ENCODE measurements at places on chromosomes 5 and 9. TPM values are rescaled to one million over a fixed set of nuclear protein-coding genes. Genes with fewer than 3 reads are reported as not detected.

DNA sequence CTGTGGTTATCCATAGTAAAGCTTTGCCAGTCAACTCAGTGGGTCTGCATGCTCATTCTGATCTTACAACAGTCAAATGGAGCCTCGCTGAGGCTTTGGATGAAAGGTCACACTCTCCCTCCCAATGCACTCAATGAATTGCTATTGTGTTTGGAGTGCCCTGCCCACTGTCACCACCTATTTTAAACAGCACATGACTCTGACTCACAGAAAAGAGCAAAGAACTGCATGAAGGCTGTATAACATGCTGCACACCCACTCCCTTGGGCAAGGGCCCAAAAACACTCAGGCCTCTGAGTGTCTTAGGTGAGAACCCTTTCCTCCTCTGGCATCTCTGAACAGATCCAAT lies 118.7 kb upstream of the CCDC112 start:
- no peaks in the 10 kb centered on the region for H3K27me3 ChIP-seq
- no peaks in the 10 kb centered on the region for H3K36me3 ChIP-seq

- H3K4me3 ChIP-seq: no peak overlapping the region
- H3K27ac ChIP-seq: no peak overlapping the region
- H3K27me3 ChIP-seq: peaks cover 10% of the 10 kb centered on the region
- H3K36me3 ChIP-seq: no peaks in the 10 kb centered on the region
- no peak for DNase-seq
- no peaks in the 10 kb centered on the region for H3K4me1 ChIP-seq
Observed at GRCh38 chr9:126276056-126276728, 50.4 kb upstream of the MVB12B start.

- no peaks in the 10 kb centered on the region for H3K36me3 ChIP-seq
- no peak overlapping the region for H3K4me3 ChIP-seq
- peaks cover 54% of the 10 kb centered on the region for H3K4me1 ChIP-seq
- H3K27ac ChIP-seq: peak overlapping the region; percentile 41
- H3K27me3 ChIP-seq: no peaks in the 10 kb centered on the region
- no peak for DNase-seq
Observed at GRCh38 chr9:73182928-73183327, 31.3 kb downstream of the ANXA1 start.

DNA sequence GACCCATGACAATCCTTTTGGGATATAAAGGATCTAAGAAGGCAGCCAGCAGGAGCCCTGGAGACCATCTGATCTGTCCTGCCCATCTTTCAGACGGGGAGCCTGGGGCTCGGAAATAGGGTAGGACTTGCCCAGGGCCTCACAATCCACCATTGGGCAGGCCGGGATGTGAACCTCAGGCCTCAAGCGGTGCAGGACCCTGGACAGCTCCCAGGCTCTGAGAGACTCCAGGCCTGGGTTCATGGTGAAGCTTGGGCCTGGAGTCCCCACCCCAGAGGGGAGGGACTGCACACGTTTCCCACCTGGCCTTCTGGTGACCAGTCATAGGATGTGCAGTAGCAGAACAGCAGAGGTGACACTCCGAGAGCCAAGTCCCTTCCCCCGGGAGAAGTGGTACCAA lies 36.6 kb upstream of the RAPGEF1 start:
- no peak overlapping the region for H3K4me3 ChIP-seq
- DNase-seq: peak; percentile 49
- no peaks in the 10 kb centered on the region for H3K36me3 ChIP-seq
- H3K27me3 ChIP-seq: peaks cover 29% of the 10 kb centered on the region
- no peaks in the 10 kb centered on the region for H3K4me1 ChIP-seq

DNA sequence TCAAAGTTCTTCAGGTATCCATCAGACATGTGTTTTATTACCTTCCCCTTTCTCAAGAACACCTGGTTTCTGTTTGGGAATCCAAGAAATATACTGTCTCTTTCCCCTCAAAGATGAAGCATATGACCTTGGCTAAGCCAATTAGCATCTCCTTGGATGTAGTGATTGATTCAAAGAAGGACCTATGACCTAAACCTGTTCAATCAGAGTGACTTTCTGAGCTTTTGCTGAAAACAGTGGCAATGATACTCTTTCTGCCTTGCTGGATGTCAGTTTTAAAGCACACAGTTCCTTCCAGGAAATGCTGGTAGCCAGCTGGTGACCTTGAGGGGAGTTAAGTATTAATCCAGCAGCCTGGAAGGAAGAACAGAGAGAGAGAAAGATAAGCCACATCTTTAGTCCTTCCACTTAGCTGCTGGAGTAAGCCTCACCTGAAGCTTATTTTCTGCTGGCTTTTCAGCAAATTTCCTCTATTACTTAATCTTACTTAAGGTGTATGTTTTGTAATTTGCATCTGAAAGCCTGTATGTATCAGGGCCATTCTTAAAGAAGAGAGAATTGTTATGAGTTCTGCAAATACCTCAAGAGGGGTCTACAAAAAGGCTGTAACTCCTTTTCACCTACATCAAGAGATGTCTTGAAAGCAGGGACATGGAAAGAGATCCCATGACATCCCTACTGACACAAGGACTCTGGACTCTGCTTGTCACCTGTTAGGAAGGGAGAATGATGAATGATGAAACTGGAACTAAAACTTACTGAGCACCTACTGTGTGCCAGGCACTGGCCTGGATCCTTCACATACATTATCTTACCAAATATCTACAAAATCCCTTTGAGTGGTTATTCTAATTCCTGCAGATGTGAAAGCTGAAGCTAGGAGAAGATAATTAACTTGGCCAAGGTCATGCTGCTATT lies 35.2 kb upstream of the PIK3R1 start:
- no peak for DNase-seq
- H3K27me3 ChIP-seq: no peaks in the 10 kb centered on the region
- no peaks in the 10 kb centered on the region for H3K4me1 ChIP-seq
- H3K4me3 ChIP-seq: no peak overlapping the region

DNA sequence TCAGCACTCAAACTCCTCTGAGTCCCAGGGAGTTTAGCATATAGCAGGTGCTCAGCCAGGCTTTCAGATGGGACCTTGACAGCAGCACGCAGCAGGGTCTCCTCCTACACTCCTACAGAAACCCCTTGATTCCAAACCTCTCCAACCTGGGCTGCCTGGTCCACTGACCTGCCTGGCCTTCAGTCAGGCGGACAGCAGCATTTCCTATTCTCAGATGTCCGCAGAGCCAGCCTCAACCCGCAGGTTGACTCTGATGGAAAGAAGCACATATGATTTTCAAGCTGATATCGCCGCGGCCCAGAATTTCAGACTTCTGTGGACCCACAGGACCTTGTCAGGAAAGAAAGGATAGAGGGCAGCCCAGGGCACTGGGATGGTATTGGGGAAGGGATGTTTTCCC lies 5.3 kb upstream of the SLC25A48 start:
- H3K36me3 ChIP-seq: no peaks in the 10 kb centered on the region
- no peak for DNase-seq
- peaks cover 30% of the 10 kb centered on the region for H3K27me3 ChIP-seq
- H3K4me1 ChIP-seq: no peaks in the 10 kb centered on the region
- H3K4me3 ChIP-seq: no peak overlapping the region

DNA sequence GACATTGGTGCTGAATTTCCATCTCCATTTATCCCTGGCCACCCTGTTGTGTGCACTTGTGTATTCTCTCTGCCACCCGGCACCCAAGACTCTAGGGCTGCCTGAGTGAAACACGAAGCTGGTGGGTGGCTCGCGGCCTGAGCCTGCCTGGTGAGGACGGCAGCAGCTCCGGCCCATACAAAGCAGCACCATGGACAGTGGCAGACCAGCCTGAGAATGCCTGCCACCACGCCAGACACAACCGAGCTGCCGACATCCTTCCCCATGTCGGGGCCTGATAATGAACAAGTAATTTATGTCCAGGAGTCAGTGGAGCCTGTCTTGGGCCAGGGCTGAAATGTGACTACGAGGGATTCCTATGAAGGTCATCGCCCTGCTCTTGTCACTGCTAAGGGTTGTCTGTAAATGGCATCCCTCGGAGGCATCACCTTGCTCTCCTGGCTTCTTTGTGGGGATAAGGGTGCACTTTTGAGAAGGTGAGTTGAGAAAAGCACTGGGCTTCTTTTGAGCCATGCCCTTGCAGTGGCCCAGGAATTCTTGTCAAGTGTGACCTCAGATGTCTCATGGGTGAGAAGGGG lies 175.7 kb downstream of the MELK start:
- no peak overlapping the region for H3K27ac ChIP-seq
- no peak overlapping the region for H3K4me3 ChIP-seq
- no peaks in the 10 kb centered on the region for H3K36me3 ChIP-seq
- H3K4me1 ChIP-seq: no peaks in the 10 kb centered on the region

- no peaks in the 10 kb centered on the region for H3K36me3 ChIP-seq
- peaks cover 3% of the 10 kb centered on the region for H3K4me1 ChIP-seq
- no peak overlapping the region for H3K4me3 ChIP-seq
- H3K27me3 ChIP-seq: no peaks in the 10 kb centered on the region
Observed at GRCh38 chr9:3730511-3730922, 204.7 kb upstream of the RFX3 start.

DNA sequence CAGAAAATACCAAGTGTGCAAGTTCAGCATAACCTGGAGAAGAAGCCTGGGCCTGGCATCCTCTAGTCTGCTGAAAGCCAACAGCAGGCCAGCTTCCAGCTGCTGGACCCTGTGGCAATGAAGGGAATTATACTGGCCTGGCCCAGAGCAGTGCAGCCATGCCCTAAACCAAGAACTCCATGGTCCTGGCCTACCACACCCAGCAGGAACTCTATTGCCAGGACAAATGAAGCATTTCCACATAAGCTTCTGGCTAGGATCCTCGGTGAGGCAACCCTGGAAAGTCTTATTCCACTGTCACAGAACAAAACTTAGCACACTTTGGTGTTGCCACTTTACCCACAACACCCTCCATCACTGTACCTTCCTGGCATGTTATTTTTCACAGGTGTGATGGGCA lies 35.5 kb downstream of the CDK5RAP2 start:
- H3K27ac ChIP-seq: no peak overlapping the region
- H3K4me3 ChIP-seq: no peak overlapping the region
- H3K27me3 ChIP-seq: no peaks in the 10 kb centered on the region
- peaks cover 63% of the 10 kb centered on the region for H3K36me3 ChIP-seq
- no peaks in the 10 kb centered on the region for H3K4me1 ChIP-seq
- DNase-seq: no peak

GRCh38 chr5:9529513-9529912 lies 16.4 kb downstream of the SEMA5A start:
- H3K4me1 ChIP-seq: no peaks in the 10 kb centered on the region
- no peaks in the 10 kb centered on the region for H3K36me3 ChIP-seq
- DNase-seq: no peak

DNA sequence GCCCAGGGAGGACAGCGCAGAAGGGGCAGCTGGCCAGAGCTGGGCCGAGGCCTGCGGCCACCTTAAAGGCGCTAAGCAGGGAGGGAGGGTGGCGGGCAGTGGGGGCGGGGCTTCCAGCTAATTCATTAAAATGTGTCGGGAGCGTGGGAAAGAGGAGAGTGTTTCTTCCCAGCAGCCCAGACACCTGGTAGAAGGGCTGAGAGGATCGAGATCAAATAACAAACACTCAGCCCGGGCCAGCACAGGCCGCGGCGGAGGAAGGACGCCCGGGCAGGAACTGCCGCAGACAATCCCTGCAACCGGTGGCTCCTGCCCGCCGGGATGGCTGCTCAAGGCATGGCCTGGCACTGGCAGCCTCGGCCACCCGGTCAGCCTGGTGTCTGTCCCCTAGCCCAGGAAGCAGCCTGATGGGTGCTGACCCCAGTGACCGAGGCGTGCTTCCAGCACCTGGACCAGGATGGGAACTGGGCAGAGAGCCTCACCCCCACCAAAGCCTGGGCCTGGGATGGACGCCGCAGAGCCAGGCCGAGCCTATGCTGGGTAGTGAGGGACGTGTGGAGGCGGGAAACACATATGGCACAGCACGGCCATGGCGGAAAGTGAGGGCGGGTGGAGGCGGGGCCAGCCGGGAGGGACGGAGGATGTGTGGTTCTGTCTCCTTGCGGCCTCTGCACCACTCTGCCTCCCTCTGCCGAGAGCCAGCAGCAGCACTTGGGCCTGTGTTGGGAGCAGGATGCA lies 3.2 kb upstream of the NRARP start:
- H3K27ac ChIP-seq: peak overlapping the region; percentile 53
- no peaks in the 10 kb centered on the region for H3K36me3 ChIP-seq
- H3K4me3 ChIP-seq: no peak overlapping the region
- no peak for DNase-seq

DNA sequence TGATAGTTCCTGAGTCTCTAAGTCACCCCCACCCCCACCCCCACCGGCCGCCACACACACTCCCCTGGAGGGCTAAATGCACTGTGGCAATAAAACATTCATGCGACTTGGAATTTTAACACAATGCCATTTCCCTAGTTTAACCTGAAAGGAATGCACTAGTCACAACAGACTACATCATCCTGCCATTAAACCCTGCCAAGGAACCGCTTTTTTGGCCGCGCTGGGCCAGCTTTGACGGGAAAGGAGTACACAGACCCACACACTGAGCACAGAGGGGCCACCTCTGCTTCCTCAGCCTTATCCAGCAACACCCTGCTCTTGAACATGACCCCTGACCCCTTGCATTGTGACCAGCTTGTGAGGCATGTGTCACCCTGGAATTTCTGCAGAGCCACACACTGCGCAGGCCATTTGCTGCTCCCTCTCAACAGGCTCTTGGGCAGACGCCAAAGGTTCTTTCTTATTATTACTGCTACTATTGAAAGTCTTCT lies 165.3 kb downstream of the BNC2 start:
- DNase-seq: peak; percentile 15
- H3K27ac ChIP-seq: no peak overlapping the region
- no peaks in the 10 kb centered on the region for H3K4me1 ChIP-seq
- H3K27me3 ChIP-seq: no peaks in the 10 kb centered on the region
- no peaks in the 10 kb centered on the region for H3K36me3 ChIP-seq

DNA sequence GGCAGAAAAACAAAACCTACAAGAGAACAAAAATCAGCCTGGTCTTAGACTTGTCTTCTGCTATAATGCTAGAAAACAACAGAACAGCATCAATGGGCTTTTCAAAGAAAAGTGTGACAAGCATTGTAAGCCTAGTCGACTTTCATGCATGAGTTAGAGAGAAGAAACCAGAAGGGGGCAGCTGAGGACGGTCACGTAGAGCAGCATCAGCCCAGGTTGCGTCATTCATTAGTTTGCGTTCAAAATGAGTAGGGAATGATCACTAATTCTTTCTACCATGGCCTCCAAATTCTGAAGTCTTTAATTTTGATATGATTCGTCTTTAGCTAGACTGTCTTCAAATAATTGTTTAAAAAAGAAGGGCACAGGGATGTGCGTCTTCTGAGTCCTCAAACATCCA lies 4.7 kb upstream of the ISCA1 start:
- H3K36me3 ChIP-seq: no peaks in the 10 kb centered on the region
- H3K4me1 ChIP-seq: peaks cover 19% of the 10 kb centered on the region

DNA sequence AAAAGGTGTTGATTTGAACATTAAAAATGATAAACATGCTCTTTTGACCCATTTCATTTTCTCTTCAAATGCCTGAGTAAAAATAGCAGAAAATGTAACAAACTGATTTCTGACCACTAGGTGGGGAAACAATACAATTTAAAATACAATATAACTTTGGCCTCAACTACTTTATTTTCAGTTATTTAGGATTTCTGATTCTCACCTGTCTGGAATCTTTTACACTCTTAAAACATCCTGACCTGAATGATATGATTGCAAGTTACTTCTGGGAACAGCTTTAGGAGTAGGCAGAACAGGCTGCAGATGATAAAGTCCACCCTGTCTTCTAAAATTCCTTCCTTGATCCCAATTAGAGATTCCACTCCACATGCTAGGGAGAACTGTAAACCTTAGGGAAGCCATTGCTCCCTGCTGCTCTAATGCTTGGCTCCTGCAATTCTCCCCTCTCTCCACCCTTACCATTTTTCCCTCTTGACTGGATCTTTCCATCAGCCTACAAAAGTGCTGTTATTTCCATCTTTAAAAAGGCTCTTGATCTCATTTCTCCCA lies 70.3 kb downstream of the FYB1 start:
- no peak overlapping the region for H3K27ac ChIP-seq
- H3K36me3 ChIP-seq: no peaks in the 10 kb centered on the region
- H3K4me1 ChIP-seq: no peaks in the 10 kb centered on the region
- DNase-seq: peak; percentile 16

The NUTM2F gene
- not detected for total RNA-seq

The FBLL1 gene
- 1.0 TPM for total RNA-seq

The SLC45A2 gene
- total RNA-seq: 0.31 TPM

The NFIB gene
- 41.2 TPM for total RNA-seq

The ENTPD8 gene
- total RNA-seq: not detected

The IFNA13 gene
- not detected for total RNA-seq

All from A673 (cell line).